ENCODE measurements at places on chromosomes 3 and 15.

- no peak for DNase-seq
Observed at GRCh38 chr15:36175741-36176291, 403.6 kb upstream of the CDIN1 start.

- no peak for DNase-seq
Observed at GRCh38 chr3:121663171-121663847, 2.6 kb upstream of the HCLS1 start.

DNA sequence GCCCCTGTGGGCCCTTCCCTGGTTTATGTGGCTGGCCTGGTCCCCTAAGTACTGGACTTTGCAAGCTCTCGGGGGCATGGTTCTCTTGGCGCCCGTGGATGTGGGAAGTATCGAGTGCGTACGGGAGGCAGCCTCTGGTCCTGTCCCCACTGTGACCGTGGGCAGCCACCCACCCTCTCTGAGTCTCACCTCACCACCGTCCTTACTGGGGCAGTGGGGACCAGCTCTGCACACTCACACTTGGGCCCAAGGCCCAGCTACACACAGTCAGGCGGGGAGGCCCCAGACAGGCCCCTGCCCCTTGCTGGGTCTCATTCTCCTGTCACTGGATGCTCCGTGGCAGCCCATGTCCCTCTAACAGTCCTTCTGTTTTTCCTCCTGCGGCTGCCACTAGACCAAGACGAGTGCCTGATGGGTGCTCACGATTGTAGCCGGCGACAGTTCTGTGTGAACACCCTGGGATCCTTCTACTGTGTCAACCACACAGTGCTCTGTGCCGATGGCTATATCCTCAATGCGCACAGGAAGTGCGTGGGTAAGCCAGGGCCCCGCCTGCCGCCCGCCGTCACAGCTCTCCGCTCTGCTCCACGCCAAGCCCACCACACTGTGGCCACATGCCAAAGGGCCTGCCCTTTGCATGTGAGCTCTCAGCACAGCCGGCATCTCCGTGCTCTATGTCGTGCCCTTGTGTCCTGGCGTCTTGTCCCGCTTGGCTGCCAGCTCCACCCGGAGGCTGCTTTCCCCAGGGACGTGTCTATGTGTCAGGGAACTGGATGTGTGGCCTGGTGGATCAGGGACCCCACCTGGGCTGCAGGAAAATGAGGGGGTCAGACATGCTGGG lies 72.7 kb downstream of the FBLN2 start:
- DNase-seq = no peak

DNA sequence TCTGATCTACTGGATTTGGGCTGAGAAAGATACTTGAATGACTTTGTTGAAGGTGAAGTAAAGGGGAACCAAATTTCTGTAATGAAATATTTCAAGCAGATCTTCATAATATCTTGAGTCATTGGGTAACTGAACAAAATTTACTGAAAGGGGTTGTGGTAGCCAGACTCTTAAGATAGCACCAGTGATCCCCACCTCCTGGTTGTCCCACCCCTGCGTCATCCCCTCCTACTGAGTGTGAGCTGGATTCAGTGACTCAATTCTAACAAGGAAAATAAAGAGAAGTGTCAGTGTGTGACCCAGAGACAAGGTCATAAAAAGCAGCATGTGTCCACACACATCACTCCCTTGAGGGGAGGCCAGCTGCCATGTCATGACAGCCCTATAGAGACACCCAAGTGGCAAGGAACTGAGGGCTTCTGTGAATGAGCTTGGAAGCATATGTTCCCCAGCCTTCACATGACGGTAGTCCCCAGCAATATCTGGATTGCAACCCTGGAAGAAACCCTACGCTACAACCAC lies 107.1 kb downstream of the MECOM start:
- no peak for DNase-seq

DNA sequence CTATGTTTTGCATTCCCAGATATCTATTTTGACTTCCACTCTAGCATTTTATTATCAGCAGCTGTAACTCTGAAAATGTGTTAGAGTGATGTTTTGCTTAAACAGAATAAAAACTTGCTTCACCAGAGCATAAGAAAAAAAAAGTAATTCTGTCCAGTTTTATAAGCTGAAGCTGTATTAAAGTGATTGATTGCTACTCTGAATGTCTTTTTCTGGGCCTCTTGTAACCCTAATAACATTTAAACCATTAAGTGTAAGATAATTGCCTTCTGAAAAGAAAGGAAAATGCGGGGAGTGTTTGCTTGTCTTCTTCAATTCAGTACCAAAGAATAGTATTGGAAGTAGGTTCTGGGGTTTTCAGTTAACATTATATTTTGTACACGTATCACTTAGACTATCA lies 57.9 kb upstream of the UBE2E1 start:
- DNase-seq = no peak

GRCh38 chr3:2525968-2526367 lies 427.3 kb downstream of the CNTN4 start:
- no peak for DNase-seq

GRCh38 chr15:71042356-71042922 lies 72.8 kb upstream of the THSD4 start:
- no peak for DNase-seq

DNA sequence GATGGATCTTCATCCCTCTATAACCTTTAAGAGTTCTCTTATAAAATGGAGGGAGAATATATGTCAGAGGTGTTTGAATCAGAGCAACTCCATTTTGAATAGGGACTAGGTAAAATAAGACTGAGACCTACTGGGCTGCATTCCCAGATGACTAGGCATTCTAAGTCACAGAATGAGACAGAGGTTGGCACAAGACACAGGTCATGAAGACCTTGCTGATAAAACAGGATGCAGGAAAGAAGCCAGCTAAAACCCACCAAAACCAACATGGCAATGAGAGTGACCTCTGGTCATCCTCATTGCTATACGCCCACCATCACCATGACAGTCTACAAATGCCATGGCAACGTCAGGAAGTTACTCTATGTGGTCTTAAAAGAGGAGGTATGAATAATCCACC lies 211.0 kb downstream of the GBE1 start:
- DNase-seq = no peak

DNA sequence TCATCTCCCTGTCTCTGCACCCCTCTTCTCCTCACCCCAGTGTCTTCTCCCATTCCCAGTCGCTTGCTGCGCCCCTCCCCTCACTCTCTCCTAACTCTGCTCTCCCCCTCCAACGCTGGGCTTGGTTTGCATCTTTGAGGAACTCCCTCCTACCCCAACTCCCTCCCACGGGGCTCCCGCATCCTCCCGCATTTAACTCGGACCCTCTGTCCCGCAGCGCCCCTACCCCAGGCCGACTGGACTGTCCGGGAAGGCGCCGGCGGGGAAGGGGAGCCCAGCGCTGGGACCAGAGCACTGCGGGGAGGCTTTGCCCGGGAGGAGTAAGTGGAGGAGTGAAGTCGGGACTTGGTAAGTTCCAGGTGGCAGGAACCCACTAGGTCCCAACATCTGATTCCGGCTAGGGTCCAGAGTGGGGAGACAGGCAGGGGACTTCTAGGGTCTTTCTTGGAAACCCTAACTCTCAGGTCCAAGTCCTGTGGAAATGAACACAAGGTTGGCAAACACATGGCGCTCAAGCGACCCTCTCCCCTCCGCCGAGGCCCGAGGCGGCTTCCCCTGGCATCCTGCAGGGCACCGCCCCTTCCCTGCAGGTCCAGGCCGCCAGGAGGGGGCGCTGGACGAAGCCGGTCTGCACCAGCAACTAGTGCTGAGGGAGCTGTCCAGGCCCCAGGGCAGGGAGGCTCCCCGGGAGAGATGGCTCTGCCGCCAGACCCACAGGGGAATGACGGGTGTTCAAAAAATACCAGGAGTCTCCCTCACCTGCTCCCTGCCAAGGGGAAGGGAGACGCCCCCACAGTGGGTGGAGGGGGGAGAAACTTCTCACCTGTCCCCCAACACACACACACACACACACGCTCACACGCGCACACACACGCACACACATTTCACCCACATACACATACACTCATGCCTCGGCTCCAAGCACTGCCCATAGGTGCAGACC lies 53.2 kb downstream of the LHFPL4 start:
- DNase-seq = no peak

DNA sequence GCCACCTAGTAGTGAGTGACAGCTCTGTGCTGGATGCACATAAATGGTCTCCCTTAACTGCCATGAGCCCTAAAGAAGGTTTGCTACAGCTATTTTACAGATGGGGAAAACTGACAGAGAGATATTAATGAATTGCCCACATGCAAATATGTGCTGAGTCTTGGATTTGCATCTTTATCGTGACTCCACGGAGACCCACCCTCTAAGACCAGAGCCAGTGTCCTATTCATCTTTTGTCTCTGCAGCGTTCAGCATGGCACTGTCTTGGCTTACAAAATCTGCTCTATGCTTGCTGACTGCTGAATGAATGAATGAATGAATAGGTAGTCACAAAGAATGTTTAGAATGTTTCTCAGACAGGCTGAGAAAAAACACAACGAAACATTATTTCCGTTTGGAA lies 48.3 kb downstream of the BTD start:
- DNase-seq = no peak

DNA sequence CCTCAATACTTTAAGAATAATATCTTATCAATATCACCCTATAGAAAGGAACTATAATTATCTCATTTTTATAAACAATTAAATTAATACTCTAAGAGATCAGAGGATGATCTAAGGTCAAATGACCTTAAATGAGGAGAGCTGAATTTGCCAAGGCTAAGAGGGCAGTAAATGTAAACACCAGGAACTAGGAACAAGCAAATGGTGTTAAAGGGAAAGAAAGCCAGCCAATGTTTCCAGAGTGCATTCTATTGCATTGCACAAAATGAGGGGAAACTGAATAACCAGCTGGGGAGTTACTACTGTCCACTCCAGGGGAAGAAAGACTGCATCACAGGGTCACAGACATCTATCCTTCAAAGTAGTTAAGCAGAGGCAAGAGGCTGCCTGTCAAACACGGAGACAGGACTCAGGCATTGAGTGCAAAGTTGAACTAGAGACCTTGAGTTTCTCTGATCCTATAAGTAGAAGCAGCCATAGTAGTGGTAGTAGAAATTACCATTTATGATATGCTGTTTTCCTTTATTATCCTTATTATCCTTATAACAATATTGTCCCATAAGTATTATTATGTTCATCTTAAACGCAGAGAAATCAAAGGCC lies 466.4 kb downstream of the MAGI1 start:
- DNase-seq = no peak

DNA sequence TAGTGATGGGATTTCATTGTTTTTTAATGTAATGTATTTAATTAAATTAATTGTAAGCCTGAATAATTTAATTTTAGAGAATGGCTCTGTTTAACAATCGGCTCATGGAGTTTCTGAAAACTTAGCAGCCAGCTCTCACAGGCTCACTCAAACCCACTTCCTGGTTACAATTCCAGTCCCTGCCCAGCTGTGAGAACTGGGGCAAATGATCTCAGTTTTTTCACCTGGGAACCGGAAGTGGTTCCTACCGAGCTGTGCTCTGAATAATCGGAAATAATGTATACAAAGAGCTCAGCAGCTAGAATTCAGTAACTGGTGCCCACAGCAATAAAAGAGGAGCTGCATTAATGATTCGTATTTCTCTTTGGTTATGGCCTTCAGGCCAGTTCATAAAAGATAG lies 244.3 kb upstream of the MCTP2 start:
- no peak for DNase-seq

- no peak for DNase-seq
Observed at GRCh38 chr3:43215663-43216275, 70.6 kb upstream of the SNRK start.

- DNase-seq = no peak
Observed at GRCh38 chr15:63405159-63405558, 23.5 kb upstream of the CA12 start.

GRCh38 chr3:141409940-141410241 lies 41.6 kb downstream of the ZBTB38 start:
- DNase-seq = no peak

- no peak for DNase-seq
Observed at GRCh38 chr3:38173834-38174418, 8.6 kb downstream of the OXSR1 start.

DNA sequence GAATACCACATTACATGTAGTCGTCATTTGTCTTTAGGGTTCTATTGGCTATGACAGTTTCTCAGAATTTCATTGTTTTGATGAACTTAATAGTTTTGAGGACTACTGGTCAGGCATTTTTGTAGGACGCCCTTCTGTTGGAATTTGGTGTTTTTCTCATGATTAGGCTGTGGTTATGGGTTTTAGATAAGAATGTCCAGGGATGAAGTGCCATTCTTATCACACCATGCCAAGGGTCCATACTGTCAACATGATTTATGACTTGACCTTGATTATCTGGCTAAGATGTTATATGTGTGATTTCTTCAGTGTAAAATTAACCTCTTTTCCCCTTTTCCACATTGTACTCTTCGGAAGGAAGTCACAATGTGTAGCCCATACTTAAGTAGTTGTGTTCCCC lies 135.3 kb downstream of the DIPK2A start:
- no peak for DNase-seq

DNA sequence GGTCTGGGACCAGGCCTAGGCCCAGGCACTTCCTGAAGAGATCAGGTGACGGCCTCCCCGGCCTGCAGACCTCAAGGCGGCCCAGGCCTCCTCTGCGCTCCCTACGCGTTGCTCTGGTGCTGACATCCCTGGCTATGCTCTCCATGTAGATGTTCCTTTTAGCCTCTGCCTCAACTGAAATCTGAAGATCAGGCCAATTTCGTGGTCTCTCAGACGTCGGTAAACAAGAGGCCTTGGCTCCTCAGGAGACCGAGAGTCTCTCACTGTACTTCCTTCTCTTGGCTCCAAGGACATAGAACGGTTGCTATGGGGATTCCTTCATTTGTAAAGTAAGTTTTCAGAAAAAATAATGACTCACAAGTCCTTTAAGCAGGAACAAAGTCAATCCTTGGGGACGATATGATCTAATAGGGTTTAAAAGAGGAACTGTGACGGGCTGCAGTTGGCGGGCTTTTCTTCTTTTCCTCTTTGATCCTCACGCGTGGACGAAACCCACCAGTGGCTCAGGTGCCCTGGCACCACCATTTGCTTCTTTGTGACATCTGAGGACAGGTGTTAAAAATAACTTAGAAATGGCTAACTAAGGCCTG lies 55.6 kb upstream of the CGNL1 start:
- DNase-seq = no peak

- DNase-seq = no peak
Observed at GRCh38 chr3:43855674-43856299, 165.0 kb downstream of the ABHD5 start.

DNA sequence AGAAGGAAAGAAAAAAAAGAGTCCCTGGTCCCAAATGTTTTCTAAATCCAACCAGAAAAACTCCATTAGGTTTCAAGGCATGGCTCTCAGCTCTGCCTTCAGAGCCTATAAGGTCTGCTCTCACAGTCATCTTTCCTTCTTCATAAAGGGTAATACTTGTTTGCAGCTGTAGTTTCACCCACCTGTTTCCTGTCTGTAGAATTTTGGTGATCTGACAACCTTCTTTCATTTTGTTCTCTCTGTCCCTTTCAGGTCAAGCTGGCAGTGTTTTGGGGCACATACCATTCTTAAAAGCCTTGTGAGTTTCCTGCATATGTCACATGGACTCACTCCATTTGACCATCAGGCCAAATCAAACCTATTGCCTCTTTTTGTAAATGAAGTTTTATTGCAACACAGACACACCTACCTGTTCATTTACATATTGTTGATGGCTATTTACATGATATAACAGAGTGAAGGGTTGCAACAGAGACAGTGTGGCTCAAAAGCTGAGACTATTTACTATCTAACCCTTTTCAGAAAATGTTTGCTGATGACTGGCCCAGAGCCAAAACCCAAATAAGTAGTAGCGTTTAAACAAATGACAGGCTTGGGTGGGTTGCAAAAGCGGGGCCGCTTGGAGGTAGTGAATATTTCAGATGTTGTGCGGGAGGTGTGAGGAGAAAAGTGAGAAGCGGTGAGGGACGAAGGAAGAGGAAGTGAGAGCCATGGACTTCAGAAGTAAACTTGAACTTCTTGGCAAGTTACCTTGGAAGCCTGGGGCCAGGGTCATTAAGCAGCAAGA lies 292.7 kb upstream of the PROK2 start:
- DNase-seq = no peak
